NCI-H774 (cell line): ENCODE measurements at places on chromosomes 5 and 9.
A peak's percentile ranks its signal among the peaks of the same experiment; 100 is the strongest.

DNA sequence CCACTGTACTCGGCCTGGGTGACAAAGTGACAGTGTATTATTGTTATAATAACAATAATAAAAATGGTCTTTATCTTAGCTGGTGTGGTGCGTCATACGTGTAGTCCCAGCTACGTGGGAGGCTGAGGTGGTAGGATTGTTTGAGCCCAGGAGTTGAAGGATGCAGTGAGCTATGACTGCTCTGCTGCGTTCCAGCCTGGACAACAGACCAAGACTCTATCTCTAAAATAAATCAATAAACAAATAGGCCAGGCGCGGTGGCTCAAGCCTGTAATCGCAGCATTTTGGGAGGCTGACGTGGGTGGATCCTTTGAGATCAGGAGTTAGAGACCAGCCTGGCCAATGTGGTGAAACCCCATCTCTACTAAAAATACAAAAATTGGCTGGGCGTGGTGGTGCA lies 9.2 kb upstream of the DENND4C start:
- no peak for DNase-seq

- DNase-seq = no peak
These were observed 49.6 kb upstream of the RXRA start for GRCh38 chr9:134276453-134277245.

GRCh38 chr9:9478741-9479140 lies 1134.1 kb downstream of the PTPRD start:
- DNase-seq = no peak

DNA sequence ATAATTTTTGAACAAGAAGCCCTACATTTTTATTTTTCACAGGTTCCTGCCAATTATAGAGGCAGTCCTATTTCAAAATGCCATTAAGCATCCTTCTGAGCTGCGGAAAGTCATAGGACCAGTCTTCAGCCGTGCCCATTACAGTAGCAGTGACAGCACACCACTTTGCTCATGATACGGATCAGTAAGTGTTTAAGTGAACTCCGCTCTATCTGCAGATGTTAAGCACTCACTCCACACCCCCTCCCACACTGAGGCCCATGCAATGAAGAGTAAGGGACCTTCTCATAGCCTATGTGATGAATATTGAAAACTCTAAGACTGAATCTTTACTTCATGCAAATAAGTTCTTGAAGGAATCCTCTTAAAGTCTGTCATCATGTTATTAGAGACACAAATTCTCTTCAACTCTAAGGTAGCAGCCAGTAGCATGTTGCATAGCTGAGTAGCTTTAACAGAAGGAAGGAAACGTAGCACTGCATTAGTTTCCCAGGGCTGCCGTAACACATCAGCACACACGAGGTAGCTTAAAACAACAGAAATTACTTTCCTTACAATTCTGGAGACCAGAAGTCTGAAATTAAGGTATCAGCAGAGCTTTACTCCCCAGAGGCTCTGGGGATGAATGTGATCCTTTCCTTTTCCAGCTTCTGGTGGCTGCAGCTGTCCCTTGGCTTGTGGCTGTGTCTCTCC lies 20.3 kb upstream of the TAF11L2 start:
- no peak for DNase-seq

DNA sequence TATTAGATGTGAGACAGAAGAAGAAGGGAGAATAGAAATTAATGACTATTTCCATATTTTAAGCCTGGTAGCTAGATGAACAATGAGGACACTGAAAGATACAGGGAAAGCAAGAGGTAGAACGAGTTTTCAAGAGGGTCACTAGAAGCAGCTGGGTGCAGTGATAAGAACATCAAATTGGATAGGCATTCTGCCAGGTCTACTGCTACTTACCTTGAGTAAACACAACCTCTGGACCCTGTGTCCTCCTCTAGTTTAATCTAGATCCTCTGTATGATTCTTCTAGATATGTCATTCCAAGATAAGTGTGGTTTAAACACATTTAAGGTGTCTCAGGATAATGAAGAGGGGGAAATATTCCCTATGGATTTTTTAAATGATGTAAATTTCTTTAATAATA lies 31.2 kb downstream of the OTP start:
- DNase-seq = no peak

GRCh38 chr5:44875661-44876605 lies 67.2 kb downstream of the MRPS30 start:
- DNase-seq = no peak

GRCh38 chr5:149656576-149657182 lies 73.4 kb upstream of the PPARGC1B start:
- DNase-seq = peak; percentile 13

GRCh38 chr5:83406906-83407305 lies 64.6 kb upstream of the VCAN start:
- DNase-seq = no peak

DNA sequence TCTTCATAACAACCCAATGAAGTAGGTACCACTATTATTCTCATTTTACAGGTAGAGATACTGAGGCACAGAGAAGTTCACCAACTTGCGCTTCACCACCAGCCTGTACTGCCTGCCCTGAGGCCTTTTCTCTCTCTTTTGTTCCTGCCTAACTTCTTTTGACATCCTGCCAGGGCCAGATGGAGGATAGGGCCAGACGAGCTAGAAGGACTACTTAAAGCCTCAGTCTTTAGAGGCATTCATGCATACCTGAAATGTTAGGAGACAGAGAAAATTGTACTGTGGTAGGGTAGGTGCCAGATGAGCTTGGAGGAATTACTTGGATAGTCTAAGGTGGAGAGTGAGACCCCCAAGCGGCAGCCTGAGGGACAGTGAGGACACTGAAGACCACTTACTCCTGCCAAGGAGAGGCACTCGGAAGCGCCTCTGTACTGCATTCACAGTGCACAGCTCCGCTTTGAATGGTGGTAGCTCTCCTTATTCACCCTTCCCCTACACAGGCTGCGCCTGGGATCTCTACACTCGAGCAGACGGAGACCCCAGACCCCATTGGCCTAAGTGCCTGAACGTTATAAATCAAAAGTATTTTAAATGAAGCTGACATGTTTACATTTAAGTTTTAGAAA lies 6.2 kb upstream of the ORM1 start:
- DNase-seq = no peak

DNA sequence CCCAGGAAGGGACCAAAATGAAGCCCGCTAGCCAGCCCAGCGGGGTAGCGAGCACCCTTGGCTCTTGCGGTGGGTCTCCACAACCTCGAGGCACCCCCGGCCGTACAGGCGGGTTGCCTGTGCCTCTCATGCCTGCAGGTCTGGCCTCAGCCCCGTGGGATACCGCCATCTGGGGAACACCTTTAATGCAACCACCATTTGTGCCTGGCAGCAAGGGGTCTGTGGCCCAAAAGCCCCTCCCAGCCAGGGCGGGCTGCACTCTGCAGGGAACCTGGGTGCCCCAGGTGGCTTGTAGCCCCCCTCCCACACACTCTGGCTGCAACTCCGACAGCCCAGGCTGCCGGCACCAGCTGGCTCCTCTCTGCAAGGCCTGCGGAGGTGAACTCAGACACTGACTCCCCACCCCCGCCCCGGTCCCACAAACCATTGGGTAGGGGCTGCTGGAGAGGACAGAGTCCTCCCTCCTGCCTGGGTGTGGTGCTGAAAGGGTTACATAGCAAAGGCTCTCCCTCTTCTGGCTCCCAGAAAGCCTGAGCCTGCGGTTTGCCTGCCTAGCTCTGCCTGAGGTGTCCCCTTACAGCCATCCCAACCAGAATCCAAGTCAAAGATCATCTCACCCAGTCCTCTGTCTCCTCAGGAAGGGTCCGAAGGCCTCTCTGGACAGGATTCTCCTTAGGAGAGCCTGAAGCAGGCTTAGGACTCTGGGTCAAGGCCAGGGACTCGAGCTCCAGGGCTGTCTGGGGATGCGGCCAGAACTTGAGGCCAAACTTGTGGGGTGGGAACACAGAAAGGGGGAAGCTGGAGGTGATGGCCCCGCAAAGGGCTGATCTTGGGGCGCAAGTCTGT lies 109.4 kb downstream of the PSD2 start:
- no peak for DNase-seq

DNA sequence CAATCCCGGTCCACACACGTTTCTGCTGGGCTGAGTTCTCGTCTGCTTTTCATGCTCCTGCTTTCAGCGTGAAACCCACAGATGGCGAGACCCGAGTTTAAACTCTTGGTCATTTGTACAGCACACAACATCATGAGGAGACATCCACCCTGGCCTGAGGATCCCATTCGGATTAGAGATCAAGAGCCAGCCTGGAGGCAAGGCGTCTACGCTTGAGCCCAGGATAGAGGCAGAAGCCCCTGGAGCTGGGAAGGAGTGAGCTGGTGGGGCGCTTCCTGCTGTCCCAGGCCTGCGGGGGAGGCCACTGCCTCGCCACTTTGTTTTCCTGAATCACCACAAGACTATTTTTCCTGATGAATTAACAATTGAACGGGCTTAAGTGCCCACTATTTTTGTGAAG lies 281.9 kb upstream of the IRX4 start:
- no peak for DNase-seq

- no peak for DNase-seq
These were observed 32.6 kb upstream of the RXRA start for GRCh38 chr9:134293611-134294152.

- DNase-seq = no peak
These were observed 46.3 kb upstream of the CNTLN start for GRCh38 chr9:17088566-17088965.

- no peak for DNase-seq
These were observed 37.8 kb upstream of the CRB2 start for GRCh38 chr9:123318202-123318601.
